Mesenteric fat pad (tissue), 1 donor: ENCODE measurements at places on chromosomes 2 and 18. TPM values are rescaled to one million over a fixed set of nuclear protein-coding genes. Genes with fewer than 3 reads are reported as not detected.

Gene PLEK
- total RNA-seq = 30.0 TPM

DNA sequence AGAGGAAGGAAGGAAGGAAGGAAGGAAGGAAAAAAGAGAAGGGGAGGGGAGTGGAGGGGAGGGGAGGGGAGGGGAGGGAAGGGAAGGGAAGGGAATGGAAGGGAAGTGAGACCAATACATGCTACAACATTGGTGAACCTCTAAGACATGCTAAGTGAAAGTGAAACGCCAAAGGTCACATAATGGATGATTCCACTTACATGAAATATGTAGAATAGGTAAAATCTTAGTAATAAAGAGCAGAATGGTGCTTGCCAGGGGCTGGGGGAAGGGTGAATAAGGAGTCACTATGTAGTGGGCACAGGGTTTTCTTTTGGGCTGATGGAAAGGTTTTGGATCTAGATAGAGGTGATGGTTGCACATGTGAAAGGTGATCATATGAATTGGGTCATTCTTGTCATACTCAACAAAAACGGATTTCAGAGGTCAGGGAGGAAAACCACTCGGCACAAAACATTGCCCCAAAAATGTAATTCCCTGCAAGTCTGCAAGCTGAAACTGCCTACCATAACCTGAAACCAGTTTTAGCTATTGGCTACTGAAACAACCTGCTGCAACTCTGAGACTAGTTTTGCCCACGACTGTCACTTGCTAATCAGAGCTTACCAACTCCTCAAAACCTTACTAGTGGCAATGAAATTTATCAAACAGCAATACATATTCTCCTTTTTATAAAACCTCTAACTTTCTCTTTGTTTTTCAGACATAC is 59.2 kb downstream of the CCDC141 start:
- no peak for DNase-seq

DNA sequence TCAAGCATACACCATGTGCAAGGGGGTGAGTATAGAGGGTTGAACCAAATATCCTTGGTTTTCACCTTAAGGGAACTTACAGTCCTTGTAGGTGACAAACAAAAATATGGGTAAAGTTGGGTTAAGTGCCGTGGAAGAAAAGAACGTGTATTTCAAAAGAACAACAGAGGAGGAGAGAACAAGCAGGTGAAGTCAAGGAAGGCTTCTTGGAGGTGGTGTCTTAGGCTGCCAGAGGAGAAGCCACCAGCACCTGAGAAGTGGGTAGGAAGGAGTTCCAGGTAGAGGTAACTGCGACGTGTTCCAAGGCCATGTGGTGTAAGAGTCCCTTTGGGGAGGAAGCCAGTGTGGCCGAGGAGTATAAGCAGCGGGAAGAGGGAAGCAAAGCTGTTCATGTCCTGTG is 27.2 kb downstream of the CABLES1 start:
- DNase-seq = no peak

- no peak for DNase-seq
Observed at GRCh38 chr2:12155303-12156051, 409.0 kb downstream of the LPIN1 start.

Gene ZNF385B
- total RNA-seq = 0.39 TPM

Gene ITGA4
- total RNA-seq = 6.6 TPM

- DNase-seq = no peak
Observed at GRCh38 chr2:160431441-160431840, 62.2 kb downstream of the RBMS1 start.
